ENCODE measurements at places on chromosomes 2 and 18.

DNA sequence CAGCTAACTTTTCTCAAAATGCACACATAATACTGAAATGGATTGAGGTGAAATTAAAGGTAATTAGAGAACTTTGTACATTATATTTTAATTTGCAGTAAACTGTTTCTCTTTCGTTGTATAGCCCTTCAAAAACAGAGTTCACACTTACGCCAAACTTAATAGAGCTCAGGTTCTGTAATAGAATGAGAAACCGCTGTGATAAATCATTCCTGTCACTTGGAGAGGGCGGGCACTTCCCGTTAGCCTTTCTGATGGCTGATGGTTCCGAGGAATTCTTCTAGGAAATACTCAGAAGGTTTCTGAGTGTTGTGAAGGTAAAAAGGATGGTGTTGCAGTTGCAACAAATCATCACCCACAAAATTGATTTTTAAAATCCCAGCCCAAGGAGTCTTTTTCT is 155.8 kb upstream of the ALKAL2 start:
- no peak for DNase-seq

- DNase-seq, result no peak
These were observed 114.3 kb downstream of the GALNT1 start for GRCh38 chr18:35695803-35696202.

- no peak for DNase-seq
These were observed 217.0 kb upstream of the DTNA start for GRCh38 chr18:34493099-34493544.

GRCh38 chr2:47269316-47270232 is 114.5 kb upstream of the STPG4 start:
- no peak for DNase-seq

GRCh38 chr18:74126684-74127655 is 20.7 kb downstream of the FBXO15 start:
- no peak for DNase-seq

DNA sequence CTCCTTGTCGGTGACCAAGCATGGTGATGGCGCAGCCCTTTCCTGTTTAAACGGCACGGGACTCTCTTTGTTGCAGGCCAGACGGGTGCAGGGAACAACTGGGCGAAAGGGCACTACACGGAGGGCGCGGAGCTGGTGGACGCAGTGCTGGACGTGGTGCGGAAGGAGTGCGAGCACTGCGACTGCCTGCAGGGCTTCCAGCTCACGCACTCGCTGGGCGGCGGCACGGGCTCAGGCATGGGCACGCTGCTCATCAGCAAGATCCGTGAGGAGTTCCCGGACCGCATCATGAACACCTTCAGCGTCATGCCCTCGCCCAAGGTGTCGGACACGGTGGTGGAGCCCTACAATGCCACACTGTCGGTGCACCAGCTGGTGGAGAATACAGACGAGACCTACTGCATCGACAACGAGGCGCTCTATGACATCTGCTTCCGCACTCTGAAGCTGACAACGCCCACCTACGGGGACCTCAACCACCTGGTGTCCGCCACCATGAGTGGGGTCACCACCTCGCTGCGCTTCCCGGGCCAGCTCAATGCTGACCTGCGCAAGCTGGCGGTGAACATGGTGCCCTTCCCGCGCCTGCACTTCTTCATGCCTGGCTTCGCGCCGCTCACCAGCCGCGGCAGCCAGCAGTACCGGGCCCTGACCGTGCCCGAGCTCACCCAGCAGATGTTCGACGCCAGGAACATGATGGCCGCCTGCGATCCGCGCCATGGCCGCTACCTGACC is 17.1 kb downstream of the TUBB6 start:
- no peak for DNase-seq

DNA sequence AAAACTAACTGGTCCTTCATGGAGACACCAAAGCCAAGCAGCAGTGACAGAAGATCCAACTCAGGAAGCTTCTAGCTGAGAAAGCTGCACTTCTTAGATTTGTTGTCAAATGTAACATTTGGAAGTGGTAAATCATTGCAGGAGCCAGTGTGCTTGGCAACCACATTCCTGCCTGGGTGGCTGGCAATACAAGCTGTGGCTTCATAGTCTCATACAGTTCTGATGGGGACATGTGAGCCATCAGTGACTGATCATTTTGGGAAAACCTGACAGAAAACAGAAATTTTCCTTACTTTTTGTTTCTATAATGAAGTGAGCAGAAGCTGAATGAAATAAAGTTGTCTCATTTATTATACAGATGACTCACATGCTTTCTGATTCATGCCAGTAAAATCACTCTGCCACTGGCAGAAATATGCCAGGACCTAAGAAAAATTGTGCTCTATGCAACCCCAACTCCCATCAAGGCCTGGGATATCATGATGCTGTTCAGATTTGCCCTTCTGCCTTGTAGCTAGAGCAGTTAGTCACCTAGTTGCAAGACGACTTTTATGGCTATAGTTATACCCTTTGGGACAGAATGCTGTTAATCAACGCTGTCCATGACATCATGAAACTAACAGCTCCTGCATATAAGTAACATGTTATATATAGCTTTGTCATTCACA is 508.1 kb downstream of the ADCYAP1 start:
- DNase-seq, result no peak

DNA sequence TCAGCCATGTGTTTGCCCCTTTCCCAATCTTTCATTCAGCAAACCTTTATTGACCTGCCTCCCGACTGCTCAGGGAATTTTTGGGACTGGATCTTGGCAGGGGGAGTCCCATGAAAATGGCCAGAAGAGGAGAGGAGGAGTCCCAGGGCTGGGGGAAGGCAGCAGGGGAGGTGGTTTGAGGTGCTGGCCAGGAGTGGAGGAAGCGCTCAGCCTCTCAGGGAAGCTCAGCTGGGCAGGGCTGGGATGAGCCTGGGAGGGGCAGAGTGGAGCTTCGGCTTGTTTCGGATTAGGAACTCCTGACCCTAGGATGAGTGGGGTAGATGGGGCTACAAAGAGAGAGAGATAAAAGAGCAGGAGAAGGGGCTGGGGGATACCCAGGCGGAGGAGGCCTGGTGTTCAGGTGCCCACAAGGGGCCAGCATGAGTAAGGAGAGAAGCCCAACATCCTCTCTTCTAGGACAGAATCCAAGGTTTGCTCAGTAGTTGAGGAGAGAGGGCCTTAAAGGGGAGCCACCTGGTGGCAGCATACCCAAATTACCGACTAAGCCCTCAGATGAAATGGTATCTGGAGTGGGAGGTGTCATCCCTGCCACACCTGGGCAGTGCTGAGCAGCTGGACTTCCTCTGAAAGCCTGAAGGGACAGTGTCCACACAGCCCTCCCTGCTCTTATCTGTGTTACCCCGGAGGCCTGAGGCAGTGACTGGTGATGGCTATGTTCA is 91.1 kb downstream of the INHBB start:
- DNase-seq, result peak; percentile 19

DNA sequence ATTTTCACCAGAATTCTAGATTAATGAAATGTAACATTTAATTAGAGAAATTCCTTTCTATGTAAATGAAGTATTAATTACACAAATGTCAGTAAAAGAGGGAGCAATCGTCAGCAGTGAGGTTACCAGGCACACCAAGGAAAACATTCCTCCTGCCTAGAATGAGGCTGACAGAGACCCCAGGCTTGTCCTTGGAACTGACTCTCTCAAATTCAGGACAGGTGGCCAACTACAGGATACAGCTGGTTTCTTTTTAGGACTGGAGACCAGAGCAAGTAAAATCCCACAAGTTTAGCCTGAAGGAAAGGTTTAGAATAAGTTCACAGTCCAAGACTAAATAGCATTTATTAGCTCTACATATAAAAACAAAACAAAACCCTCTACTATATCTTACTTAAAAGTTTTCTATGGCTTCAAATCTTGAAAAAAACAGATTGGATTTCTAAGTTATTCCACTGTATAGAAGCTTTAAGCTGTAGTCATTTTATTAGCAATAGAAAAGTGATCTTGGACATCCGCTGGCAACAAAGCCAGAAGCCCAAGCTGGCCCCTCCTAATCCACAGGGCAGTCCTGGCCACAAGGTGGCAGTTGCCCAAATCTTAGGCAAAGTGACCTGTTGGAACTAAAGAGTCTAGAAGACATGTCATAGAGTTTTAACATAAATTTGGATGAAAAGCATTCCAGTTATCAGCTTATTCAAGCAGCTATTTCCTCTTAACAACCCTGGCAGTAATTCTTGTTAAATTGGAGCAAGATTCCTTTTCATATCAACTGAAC is 81.0 kb downstream of the SP3 start:
- DNase-seq, result peak; percentile 27

DNA sequence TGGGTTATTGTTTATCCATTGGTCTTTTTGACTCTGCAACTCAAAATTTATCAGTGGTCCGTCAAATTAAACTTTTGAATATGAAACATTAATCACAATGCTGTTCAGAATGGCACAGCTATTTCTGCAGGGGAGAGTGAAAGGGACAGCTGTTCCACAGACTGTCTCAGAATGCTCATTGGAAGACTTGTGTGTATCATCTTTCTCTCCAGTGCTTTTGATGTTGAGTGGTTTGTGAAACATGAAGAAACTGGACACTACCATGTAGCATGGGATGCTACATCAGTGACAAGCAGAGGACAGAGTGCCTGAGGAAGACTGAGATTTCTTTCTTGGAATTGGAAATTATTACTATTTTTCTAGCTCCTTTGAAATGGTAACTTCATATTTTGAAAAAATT is 115.7 kb downstream of the PLCL1 start:
- DNase-seq, result no peak

DNA sequence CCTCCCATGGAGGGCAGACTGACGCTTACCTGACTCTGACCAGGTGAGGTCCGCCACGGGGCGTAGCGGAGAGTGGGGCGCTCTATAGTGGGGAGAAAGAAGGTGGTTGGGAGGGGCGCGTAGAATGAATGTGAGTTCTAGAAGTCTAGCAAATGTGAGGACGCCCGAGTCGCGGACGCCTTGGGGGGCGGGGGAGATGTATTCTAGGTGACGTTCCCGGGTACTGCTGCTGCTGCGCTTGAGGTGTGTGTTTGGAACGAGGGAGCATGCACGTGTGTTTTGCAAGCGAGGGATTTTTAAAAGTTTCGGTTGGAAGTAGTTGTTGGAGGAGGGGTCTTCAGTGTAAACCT is 758 bp downstream of the RIF1 start:
- no peak for DNase-seq

DNA sequence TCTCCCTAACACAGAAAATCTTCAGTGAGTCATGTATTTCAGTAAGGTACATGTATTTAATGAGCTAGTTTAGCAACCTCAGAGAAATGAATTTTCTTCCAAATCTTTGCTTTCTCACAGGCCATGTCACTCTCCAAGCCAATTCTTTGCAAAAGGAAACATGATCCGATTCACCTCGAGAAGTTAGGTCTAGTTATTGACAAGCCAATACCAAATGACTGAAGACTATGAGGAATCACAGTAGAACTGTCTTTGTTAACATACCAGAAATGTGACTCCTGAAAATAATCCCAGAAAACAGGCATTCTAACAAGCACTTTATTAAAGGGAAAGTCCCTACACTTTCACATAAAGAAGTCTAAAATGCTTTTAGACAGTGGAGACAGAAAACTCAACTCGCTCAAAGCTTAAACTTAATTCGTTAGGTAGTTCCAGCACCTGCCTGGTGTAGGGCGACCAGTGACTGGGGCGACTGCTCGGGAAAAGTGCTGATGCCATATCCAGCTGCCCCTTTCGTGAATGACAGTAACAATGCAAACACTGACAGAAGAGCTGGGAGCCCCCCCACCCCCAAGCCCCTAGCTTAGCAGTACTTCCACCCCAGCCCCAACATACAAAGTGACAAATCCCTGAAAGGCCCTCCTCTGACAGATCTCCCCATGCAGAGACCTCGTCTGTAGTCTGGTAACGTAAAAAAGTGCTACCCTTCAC is 1.8 kb downstream of the MEMO1 start:
- no peak for DNase-seq

- no peak for DNase-seq
These were observed 28.6 kb upstream of the CHAC2 start for GRCh38 chr2:53739032-53739431.

DNA sequence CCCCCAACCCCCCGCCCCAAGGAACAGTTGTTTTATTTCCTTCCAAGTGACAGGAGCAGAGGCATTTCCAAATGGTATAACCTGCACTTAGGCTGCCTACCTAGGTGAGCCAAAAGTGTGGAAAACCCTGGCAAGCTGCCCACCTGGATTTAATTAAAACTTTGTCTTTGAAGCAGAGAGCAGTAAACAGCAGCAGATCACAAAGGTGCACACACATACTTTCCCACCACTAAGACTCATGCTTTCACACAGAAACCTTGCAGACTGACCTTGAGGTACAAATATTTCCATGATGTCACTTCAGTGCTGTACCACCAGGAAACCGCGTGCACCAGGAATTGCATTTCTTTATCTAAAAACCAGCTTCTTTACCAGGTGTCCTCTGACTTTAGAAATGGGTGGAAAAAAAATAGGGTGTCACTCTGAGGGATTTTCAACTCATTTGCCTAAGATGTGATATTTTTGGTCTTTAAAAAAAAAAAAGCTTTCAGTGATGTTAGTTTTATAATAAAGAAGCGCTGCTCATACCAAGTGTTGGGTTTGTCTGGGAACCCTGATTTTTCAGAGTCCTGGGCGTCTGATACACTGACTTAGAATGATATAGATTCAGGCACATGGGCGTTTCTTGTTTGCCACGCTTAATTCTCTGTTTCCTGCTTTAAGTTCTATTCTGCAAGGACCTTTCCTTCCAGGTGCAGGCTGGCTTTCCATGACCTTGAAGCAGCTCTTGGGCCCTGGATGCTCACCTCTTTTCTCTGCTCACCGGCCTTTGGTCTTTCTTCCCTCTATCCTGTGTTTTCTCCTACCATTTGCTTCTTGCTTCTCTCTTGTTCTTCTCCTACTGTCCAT is 70.7 kb upstream of the BCL2L11 start:
- DNase-seq, result no peak

DNA sequence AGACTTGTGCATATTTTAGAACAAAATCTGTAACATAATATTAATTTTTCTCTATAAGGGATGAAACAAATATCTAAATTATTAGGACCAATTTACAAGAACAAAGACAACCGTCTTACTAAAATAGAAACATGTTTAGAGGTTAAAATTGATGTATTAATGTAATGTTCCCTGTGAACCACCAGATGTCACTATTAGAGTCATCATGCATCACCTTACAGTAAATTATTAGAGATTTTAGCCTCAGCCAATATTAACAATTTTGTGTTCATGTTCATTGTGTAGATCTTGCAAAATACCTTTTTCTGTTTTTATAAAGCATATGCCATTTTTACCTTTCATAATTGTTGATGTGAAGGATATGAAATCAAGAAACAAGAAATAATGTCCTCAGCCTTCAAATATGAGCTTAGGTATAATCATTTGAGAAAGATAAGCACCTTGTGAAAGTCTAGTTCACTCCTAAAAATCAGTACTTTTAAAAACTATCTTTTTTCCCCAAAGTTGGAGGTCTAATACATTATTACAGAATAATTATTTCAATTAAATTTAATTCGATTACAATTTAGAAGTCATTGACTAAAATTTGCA is 344.3 kb upstream of the KCNH7 start:
- DNase-seq, result peak; percentile 12

- DNase-seq, result no peak
These were observed 21.1 kb downstream of the NEURL3 start for GRCh38 chr2:96484091-96484490.

- peak; percentile 7 for DNase-seq
These were observed 1084.7 kb upstream of the LRRTM1 start for GRCh38 chr2:81389203-81389602.
